ENCODE measurements at places on chromosomes 2 and 18.

DNA sequence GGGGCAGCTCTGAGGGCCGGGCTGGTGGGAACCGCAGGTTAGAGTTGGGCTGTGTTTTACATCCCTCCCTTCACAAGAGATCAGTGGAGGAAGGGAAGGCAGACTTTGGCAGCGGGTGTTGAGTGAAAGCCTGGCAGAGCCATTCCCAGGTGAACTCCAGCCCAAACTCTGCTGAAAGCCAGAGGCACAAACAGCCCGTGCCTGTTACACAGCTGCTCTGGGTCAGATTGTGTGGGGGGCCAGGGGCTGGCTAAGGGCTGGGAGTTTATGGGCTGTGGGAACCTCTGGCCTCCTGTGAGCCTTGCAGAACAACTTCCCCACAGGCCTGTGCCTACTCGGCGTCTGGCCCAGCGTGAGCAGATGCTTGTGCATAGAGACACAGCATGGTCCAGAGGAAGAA lies 286.8 kb downstream of the CLIP4 start:
- DNase-seq, result no peak

GRCh38 chr2:158500333-158500732 lies 43.6 kb downstream of the PKP4 start:
- no peak for DNase-seq

GRCh38 chr2:234705108-234705507 lies 208.2 kb upstream of the ARL4C start:
- no peak for DNase-seq

GRCh38 chr2:209696836-209697711 lies 74.6 kb upstream of the UNC80 start:
- no peak for DNase-seq

GRCh38 chr2:48527226-48527885 lies 2.6 kb upstream of the STON1 start:
- DNase-seq, result no peak

- DNase-seq, result no peak
Measured at GRCh38 chr2:118723394-118723793, 124.1 kb downstream of the EN1 start.

DNA sequence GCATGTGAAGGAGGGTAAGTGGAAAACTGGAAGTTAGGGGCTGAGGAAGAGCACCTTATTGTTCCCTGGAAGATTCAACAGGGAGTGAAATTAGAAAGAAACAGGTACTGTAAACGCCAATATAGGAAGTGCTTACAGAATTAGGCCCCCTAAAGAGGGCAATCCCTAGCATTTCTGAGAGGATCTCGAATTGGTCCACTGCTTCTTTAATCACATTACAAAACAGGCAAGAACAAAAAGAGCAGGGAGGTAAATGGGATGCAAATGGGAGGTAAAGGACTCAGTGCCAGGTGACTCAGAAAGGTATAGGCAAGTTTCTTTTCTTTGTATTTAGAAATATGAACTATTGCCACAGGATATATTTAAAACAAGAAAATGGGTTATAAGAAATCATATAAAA lies 116.4 kb upstream of the FANCL start:
- no peak for DNase-seq

DNA sequence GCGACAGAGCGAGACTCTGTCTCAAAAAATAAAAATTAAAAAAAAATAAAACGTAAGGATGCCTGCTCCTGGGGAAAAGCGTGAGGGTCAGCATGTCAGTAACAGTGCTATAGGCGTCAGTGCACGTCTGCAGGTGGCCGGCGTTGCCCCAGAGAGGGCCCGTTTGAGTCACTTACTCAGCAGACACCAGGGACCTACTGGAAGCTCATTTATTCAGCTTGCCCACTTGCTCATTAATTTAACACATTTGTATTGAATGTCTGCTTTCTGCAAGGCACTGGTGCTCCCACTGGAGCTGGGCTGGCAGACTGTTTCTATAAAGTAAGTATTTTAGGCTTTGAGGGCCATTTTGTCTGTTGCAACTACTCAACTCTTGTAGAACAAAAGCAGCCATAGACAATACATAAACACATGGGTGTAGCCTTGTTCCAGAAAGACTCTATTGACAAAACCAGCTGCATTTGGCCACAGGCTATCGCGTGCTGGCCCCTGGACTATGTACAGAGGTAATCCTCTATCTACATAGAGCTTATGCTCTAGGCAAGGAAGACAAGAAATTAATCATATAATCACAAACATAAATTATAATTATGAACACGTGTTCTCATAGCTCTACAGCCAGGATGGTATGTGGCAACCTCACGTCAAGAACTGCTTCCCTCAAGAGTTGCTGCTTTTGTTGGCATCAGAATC lies 73.2 kb downstream of the KLHL29 start:
- no peak for DNase-seq

All from stimulated activated CD4-positive, alpha-beta T cell treated with anti-CD3 and anti-CD28 coated beads, Interleukin-1b, Interleukin-23, amount 100 ng/mL, for 1 hour (primary cell).